ENCODE measurements at places on chromosomes 4 and X. TPM values are rescaled to one million over a fixed set of nuclear protein-coding genes. Genes with fewer than 3 reads are reported as not detected.

- ATAC-seq: no peak
Measured at GRCh38 chr4:68883870-68884269, 67.7 kb downstream of the UGT2A3 start.

DNA sequence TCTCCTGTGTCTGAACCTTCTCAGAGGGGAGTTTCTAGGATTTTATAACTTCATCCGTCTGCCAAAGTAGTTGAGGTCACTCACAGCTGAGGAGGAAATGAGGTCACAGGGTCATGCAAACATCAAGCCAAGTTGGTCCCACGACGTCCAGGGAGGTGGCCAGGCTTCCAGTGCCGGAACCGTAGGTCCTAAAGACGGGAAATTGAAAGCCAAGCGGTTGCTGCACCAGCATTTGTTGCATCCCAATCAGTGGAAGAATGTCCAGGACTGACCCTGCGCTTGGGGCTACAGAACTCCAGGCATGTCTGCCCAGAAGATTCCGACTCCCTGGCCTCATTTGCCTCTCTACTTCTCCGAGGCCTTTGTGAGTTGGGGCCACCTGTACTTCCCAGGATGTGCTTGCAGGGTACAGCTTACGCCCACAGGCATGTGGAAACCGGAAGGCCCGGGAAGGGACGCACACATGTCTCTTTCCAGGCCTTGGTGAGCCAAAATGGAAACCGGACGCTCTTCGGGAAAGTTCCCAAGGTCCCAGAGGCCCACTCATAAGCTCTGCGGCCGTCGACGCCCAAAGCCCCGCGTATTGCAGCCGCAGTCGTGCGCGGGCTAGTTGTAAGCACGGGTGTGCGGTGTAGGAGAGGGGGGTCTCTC, 9.3 kb downstream of the PRDM8 start:
- ATAC-seq: no peak

DNA sequence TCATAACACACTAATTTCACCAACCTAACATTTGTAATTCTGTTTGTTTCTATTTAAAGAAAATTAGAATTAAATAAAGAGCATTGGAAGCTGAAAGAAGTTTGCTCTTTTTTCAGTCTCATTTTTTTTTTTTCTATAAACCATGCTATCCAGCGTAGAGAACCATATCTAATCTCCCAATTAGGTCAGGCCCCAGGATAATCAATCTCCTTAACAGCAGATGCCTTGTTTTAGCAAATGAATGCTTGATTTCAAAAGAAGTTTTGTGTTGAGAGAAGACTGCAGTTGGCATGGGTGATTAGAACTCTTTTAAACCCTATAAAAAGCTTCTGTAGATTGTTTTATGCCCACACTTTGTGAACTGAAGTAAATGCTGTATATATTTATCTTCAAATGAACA, 15.6 kb upstream of the MAD2L1 start:
- no peak for ATAC-seq

DNA sequence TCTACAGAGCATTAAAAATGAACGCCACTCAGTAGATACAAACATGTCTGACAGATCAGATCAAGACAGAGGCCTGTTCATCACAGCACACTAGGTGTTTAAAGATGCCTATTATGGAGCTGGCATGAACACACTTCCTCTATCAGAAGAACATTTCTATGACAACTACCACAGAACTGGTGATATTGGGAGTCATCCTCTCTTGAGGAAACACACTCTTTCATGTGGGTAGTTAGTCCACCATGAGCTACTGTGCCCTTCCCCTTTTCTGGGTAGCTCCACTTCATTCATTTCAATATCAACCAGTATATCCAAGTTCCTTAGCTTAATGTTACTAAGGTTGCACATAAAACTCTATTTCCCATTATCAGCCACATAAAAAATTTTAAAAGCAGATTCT, 46.7 kb downstream of the MAOB start:
- ATAC-seq: no peak

GRCh38 chr4:108044951-108045686, 55.4 kb downstream of the HADH start:
- ATAC-seq: peak; percentile 57

GRCh38 chr4:127622921-127623796, 9.6 kb upstream of the INTU start:
- peak; percentile 21 for ATAC-seq

The STBD1 gene
- 1.8 TPM for total RNA-seq

The GUCY1B1 gene
- total RNA-seq: not detected

GRCh38 chr4:79626611-79627010, 218.6 kb upstream of the GK2 start:
- ATAC-seq: no peak

- ATAC-seq: peak; percentile 85
Measured at GRCh38 chr4:38889143-38889542, 21.5 kb downstream of the FAM114A1 start.

- no peak for ATAC-seq
Measured at GRCh38 chrX:47587906-47588735, 5.9 kb downstream of the TIMP1 start.

The APEX2 gene
- total RNA-seq: 33.3 TPM

The HAUS7 gene
- 21.2 TPM for total RNA-seq

The SFRP2 gene
- total RNA-seq: not detected

DNA sequence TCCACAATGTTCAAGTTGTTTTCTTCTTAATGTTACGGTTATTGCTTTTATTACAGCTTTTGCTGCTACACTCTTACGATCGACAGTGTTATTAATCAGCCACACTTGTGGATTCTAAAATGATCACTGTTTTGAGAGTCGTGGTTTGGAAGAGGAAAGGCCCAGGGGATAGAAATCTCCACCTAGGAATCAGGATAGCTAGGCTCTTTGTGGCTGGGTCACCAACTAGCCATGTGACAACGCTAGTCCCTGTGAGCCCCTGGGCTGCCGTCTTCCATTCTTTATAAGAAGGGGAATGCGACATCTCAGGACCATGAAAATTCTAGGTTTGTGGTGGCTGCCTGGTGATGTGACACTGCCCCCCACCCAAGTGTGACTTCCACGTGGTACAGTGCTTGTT, 380 bp downstream of the SLC34A2 start:
- no peak for ATAC-seq

DNA sequence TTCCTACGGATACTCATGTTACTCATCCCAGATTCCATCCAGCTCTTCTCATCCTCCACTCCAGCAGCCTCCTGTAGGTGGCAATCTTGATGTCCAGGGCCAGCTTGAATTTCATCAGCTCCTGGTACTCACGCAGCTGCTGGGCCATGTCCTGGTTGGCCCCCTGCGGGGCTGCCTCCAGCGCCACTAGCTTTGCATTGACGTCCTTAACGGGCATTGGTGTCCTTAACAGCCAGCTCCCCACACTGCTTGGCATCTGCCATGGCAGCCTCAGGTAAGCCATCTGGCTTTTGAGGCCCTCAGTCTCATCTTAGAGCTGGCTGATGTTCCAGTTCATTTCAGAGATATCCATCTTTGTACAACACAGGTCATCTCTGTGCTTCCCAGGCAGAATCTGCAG, 223.7 kb downstream of the FGF13 start:
- no peak for ATAC-seq

- no peak for ATAC-seq
Measured at GRCh38 chr4:31023109-31023508, 302.9 kb downstream of the PCDH7 start.

DNA sequence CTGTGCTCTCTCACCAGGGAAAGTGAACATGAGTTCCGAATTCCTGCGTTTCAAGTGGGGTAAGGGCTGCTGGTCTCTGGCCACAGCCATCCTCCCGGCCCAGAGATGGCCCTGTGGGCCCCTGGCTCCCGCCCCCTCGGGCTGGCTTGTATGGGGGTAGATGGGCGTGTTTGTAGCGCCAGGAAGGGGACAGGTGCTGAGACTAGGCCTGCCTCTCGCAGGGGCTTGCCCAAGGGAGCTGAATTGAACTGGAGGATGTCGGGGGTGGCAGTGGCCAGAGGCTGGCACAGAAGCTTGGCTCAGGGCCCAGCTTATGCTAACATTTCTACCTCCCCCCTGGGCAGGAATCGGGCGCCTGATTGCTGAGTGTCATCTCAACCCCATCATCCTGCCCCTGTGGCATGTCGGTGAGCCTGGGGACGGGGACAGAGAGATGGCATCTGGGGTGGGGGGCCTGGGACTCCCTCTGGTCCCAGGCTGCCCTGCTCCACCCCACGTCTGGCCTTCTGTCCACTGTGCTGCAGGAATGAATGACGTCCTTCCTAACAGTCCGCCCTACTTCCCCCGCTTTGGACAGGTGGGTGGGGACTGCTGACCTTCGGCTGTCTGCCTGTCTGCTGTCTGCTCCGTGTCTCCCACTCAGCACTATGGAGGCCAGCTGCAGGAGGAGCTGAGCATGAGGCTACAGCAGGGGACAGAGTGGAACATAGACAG, 8.5 kb downstream of the TAFAZZIN start:
- ATAC-seq: no peak
